Effector CD8-positive, alpha-beta T cell (primary cell): ENCODE measurements at places on chromosomes 6 and 20.

DNA sequence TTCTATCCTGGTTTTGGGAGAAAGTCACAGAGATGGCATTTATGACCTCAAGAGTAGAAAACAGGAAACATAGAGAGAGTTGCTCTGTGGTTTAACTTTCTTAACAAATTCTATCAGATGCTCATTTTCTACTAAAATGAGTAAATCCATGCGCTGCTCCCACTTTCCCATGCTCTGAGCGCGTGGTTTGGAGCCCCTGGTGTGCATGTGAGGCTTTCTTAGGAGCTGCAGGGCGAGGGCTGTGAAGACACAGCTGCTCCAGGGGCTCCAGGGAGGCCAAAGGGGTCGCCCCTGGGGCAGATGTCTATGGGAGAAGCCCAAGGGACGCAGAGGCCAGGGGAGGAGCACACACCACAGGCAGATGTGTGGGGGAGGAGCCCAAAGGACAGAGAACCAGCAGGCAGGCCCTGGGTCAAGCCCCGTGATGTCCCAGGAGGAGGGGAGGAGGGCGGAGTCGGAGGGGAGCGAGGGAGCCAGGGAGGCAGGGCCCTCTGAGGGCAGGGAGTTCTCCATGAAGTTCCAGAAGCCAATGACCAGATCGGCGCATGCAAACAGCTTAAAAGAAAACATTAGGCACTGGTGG, 122.9 kb downstream of the IRF4 start:
- DNase-seq: no peak

DNA sequence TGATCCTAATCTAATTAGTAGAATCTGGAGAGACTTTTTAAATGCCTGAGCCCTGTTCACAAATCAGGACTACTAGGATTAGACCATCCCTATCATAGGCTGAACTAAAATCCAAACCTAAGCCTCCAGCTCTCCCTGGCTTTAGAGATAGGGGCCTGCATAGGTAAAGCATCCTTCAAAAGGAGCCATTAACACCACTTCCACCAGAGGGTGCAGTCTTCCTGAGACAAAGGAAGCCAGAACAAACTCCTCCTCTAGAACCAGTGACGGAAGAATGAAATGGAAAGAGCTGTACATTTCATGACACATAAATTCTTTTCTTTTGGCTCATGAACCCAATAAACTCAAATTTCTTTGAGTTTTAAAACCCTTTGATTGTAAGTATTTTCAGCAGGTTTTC, 291.2 kb upstream of the ADGRB3 start:
- DNase-seq: no peak

GRCh38 chr6:111950661-111951496, 77.6 kb upstream of the FYN start:
- DNase-seq: no peak

DNA sequence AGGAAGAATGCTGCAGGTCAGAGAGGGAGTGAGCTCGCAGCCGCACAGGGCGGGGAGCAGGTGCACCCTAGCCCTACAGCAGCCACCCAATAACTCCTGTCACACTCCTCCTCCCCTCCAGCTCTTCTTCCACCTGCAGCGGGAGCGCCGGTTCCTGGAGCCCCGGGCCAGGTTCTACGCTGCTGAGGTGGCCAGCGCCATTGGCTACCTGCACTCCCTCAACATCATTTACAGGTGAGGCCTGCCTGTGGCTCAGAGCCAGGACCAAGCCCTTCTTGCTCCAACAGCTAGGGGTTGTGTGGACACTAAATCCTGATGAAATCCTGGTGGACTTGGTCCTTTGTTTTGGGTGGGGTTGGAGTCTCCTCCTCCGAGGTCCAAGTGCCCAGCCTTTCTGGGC, 11.7 kb downstream of the SGK2 start:
- no peak for DNase-seq
